ENCODE measurements at places on chromosomes 7 and 10. TPM values are rescaled to one million over a fixed set of nuclear protein-coding genes. Genes with fewer than 3 reads are reported as not detected.

DNA sequence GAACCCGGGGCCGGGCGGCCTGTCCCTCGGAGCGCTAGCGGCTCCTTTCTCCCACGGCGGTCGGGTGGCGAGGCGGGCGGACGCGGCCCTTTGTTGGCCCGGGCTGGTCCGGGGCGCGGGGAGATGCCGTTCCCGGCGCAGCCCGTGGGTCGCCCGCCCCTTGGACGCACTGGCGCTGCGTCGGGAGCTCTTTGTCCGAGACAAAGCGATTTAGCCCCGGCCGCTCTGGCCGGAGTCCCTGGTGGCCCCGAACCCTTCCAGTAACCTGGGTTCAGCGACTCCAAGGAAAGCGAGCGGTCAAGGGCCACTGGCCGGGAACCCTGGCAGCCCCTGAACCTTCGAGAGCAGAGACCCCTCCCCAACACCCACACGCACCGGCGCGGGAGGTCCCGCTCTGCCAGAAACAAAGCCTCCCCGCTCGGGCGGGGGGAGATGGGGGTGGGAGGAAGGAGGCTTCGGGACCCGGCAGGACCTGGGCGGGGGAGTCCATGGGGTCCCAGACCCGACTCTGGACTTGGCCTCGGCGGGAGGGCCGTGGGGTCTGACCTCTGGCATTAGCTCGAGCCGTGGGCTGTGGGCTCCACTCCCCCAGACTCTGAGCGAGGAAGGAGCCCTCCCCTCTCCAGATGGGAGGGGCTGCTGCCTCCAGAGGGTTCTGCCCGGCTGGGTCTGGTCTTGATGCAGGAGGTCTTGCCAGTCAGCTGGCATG lies 836 bp downstream of the DPYSL4 start:
- DNase-seq = no peak
- H3K27me3 ChIP-seq = peaks cover 19% of the 10 kb centered on the region
- no peaks in the 10 kb centered on the region for H3K36me3 ChIP-seq

- H3K27me3 ChIP-seq = peaks cover 24% of the 10 kb centered on the region
- no peaks in the 10 kb centered on the region for H3K36me3 ChIP-seq
- no peaks in the 10 kb centered on the region for H3K4me1 ChIP-seq
- no peak for DNase-seq
- H3K4me3 ChIP-seq = peak overlapping the region; percentile 6
- no peak overlapping the region for H3K27ac ChIP-seq
These were observed 39.9 kb upstream of the LEP start for GRCh38 chr7:128201067-128201689.

GRCh38 chr7:135328053-135328452 lies 94.4 kb downstream of the STRA8 start:
- no peaks in the 10 kb centered on the region for H3K4me1 ChIP-seq
- no peaks in the 10 kb centered on the region for H3K36me3 ChIP-seq
- H3K27ac ChIP-seq = no peak overlapping the region
- no peak for DNase-seq
- no peak overlapping the region for H3K4me3 ChIP-seq

DNA sequence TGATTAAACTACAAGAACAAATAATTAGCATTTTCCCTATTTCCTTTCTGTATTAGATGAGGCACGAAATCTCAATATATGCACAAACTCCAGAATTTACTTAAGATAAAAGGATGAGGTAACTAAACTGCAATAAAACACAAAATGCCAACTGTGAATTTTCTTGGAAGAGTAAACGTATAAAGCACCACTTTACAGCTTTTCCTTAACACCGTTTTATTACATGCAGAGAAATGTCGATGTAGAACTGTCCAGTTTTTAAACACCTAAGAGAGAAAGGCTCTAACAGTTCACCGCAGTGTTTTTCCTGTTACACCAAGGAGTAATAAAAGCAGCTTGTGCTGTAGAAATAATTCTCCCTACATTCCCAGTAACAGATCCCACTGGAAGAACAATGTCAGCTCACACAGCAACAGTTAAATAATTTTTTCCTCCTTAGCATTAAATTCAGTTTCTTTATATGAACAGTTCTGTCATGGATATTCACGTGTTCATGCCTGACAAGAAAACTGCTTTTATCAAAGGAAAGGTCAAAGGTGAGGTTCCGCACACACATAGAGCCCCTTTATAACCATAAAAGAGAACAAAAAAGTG lies 52.0 kb downstream of the MINDY3 start:
- H3K27me3 ChIP-seq = no peaks in the 10 kb centered on the region
- no peak overlapping the region for H3K4me3 ChIP-seq
- no peak for DNase-seq
- H3K27ac ChIP-seq = no peak overlapping the region
- no peaks in the 10 kb centered on the region for H3K4me1 ChIP-seq

- H3K27me3 ChIP-seq = peaks cover 10% of the 10 kb centered on the region
- H3K4me3 ChIP-seq = no peak overlapping the region
- H3K27ac ChIP-seq = no peak overlapping the region
- DNase-seq = no peak
- no peaks in the 10 kb centered on the region for H3K4me1 ChIP-seq
These were observed 16.1 kb upstream of the SLC18A3 start for GRCh38 chr10:49593998-49594397.

DNA sequence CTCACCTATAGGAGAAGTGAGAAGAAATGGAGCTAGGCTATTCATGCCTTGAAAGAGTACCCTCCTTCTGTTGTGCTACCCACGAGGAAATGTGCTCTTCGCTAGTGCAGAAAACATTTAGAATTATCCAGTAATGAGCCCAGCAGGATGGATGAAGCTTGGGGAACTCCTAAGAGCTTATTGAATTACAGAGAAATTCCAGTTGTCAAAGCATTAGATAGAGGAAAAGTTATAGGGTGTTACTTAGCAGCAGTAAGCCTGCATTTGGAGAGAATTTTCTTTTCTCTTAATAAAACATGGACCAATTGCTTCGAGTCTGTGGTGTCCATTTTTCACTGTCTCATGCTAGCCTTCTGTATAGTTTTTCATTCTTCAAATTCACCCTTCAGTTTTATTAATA lies 5.0 kb downstream of the R3HCC1L start:
- no peak for DNase-seq
- no peaks in the 10 kb centered on the region for H3K36me3 ChIP-seq
- H3K4me1 ChIP-seq = no peaks in the 10 kb centered on the region
- no peak overlapping the region for H3K27ac ChIP-seq
- no peaks in the 10 kb centered on the region for H3K27me3 ChIP-seq
- H3K4me3 ChIP-seq = no peak overlapping the region

DNA sequence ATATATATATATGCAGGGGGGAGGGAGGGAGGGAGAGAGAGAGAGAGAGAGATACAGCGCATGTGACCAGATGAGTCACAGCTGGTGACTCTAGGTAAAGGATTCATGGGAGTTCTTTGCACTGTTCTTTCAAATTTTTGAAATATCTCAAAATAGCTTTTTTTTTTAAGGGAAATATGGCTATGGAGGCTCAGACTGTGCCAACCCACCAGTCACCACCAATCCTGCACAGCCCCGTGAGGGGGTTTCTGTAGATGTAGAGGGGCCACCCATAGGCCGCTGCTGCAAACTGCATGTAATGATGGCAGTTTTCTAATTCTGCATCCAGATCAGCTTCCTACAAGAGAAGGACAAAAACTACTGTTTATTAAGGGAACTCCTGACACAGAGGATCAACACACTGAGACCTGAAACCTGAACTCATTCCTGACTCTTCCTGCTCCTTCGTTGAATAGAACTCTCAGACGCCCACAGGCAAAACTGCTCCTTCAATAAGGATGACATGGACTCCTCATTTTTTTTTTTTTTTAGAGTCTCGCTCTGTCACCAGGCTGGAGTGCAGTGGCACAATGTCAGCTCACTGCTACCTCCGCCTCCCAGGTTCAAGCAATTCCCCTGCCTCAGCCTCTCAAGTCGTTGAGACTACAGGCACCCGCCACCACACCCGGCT lies 17.3 kb downstream of the DAGLB start:
- no peaks in the 10 kb centered on the region for H3K4me1 ChIP-seq
- H3K27me3 ChIP-seq = no peaks in the 10 kb centered on the region
- no peaks in the 10 kb centered on the region for H3K36me3 ChIP-seq
- no peak overlapping the region for H3K27ac ChIP-seq
- H3K4me3 ChIP-seq = no peak overlapping the region

DNA sequence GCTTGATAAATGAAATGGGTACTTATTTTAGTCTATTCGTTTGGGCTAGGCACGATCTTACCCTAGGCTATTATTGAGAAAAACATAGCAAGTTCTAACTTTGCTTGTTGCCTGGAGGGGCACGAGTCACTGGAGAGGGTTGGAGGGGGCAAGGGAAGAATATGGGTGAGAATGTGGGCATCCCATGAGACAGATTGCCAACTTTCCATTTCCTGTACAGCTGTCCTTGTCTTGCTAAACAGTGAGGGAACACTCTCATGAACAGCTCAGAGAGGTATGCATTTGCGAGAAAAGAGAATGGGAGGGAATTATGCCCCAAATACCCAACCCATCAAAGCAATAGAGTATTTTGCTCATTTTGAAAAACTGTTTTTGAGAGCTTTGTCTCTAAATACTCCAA lies 9.2 kb downstream of the CDHR3 start:
- DNase-seq = no peak
- no peaks in the 10 kb centered on the region for H3K4me1 ChIP-seq
- H3K27me3 ChIP-seq = no peaks in the 10 kb centered on the region
- no peak overlapping the region for H3K4me3 ChIP-seq
- no peak overlapping the region for H3K27ac ChIP-seq

CYP2C19 gene
- total RNA-seq = not detected

CHCHD3 gene
- 59.4 TPM for total RNA-seq

All from breast epithelium (tissue), 4 donors.